NCI-H1436 (cell line): ENCODE measurements at places on chromosomes 3 and 15.

- no peak for DNase-seq
Observed at GRCh38 chr3:3027976-3028567, 82.1 kb downstream of the IL5RA start.

DNA sequence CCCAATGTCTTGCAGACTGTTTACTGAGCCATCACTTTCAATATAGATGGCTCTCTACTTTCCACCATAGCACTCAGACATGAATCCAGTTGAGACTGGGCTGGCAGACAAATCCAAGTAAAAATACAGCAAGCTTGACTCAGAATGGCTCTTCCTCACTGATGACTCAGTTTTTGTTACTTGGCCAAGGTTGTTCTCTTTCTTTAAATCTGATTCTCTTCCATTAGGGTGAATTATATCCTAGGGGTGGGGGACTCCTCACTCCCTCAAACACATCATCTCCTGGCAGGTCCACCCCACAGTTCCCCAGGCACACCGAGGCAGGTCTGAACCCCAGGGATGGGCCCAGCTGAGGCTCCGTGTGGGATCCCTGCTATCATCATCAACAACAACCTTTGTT lies 157.9 kb downstream of the MEX3B start:
- no peak for DNase-seq

GRCh38 chr3:98056035-98056434 lies 20.9 kb upstream of the GABRR3 start:
- DNase-seq: no peak

DNA sequence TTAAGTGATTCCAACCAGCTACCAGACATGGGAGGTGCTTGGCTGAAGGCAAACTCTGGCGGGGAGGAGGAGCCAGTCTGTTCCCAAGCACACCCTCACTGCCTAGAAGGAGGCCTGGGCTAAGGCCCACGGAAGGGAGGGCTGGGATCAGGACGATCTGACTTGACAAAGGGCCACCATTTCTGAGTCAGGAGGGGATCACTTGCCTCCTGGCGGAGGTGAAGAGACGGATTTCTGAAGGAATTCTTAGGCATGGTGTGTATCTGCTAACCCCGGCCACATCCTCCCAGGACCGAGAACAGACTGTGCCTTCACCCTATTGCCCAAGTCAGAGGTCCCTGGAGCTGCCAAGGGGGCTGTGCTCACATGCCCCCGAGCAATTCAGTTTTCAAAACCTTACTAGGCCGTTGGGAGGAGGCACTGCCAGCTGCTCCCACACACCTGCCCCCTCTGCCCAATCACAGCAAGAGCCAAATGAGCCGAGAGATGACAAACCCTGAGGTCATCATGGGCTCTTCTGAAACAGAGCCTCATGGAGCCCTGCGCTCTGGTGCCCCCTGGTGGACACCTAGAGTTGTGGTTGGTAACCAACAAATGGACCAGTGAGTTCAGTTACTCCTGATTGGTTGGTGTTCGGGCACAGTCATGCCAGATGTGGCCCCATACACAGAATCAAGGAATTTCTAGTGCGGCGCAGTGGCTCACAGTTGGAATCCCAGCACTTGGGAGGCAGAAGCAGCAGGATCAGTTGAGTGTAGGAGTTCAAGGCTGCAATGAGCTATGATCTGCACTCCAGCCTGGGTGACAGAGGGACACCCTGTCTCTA lies 6.5 kb upstream of the TNK2 start:
- no peak for DNase-seq

DNA sequence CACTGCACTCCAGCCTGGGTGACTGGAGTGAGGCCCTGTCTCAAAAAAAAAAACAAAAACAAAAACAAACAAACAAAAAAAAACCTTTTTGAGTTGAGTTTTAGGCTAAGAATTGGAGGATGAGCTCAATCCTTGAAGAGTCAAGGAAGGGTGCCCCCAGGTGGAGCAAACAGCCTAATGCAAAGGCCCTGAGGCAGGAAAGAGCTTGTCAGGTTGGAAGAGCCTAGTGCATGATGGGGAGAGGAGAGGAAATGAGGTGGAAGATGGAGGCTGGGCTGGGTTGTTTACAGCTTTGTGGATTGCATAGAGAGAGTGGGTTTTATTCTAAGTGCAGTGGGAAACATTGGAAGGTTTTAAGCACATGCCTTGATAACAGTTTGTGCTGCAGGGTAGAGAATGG lies 2.1 kb upstream of the SNX22 start:
- DNase-seq: peak; percentile 5

DNA sequence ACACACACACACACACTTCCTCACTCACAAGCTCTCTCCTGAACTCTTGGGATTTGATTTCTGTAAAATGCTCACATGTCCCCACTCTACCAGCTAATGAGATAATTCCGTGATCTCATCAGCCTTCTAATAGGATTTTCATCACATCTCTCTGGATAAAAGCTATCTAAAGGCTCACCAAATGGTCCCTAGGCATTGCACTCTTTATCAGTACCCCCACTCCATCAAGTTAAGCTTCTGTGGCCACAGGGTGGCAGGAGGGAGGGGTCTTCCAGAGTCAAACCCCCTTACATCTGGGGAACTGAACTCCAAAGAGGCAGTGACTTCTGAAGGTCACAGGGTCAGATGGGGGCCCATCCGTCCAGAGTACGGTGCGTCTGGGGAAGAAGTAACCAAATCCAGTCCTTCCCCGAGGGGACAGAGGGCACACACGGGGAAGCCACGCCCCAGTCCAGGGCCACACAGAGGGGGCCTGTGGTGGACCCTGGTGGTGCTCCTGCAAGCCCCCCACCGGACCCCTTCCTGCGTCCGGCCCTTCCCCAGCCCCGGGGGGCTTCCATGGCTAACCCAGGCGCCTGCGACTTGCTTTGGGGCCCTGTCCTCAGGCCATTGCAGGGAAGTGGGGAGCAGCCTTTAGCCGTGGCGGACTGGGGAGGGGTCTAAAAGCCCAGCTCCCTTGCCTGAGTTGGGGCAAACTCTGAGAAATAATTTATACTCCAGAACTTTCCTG lies 25.5 kb downstream of the CPN2 start:
- DNase-seq: no peak

DNA sequence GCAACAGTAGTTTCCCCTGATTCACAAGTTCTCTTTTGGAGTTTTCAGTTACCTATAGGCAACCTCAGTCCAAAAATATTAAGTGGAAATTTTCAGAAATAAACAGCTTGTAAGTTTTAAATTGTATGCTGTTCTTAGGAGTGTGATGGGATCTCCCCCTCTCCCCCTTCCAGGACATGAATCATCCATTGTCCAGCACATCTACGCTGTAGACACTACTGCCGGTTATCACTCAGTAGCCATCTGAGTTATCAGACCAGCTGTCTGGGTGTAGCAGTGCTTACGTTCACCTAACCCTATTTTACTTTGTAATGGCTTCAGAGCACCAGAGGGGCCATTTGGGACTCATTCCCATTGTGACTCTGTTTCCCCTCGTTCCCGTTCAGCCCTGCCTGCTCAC lies 96.7 kb upstream of the PLXNA1 start:
- no peak for DNase-seq

GRCh38 chr3:186506191-186506739 lies 37.9 kb downstream of the CRYGS start:
- no peak for DNase-seq

- no peak for DNase-seq
Observed at GRCh38 chr15:73515527-73515926, 72.6 kb downstream of the REC114 start.

DNA sequence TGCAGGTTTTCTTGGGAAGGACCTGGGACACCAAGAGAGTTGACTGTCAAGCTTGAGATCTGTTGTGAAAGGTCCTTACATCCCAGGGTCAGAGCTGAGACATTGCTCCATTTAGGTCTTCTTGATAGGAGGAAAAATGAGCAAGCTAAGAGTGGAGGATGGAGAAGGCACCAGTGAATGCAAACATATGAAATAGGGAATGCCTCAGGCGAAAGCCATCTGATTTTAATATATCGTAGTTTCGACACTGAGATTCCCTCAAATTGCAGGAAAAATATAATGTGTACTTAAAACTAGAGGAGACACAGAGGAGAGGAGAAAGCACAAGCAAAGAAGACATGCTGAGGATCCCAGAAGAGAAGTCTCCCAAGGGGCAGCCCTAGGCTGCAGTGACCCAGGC lies 85.5 kb downstream of the TM4SF4 start:
- no peak for DNase-seq

- no peak for DNase-seq
Observed at GRCh38 chr15:51186181-51186705, 91.5 kb upstream of the TNFAIP8L3 start.

DNA sequence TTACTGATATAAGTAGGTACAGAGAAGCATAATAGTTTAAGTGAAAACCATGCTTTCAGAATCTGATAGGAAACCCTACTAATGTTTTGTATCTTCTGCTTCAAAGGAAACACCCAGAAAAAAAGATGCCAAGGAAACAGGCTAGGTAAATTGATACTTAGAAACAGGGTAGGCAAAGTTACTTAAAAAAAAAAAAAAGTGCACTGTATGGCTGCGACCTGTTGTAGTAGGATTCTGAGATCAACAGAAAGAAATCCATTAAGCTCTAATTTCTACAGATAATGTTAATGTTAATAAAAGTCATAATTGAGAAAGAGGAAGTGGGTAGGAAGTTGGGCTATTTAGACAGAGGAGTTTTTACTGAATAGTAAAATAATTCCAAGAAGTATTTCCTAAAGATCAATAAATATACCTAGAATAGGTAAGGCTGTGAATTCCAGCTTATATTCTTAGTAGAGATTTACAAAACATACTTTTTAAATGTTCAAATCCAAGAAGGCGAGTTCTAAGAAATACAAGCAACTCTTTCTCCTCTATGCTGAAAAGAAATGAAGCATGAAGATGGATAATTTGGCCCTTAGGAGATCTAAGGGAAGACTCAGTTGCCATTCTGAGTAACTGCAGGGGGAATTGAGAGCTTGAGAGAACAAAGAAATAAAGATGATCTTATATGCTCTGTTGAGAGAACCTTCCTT lies 24.1 kb upstream of the STT3B start:
- no peak for DNase-seq

DNA sequence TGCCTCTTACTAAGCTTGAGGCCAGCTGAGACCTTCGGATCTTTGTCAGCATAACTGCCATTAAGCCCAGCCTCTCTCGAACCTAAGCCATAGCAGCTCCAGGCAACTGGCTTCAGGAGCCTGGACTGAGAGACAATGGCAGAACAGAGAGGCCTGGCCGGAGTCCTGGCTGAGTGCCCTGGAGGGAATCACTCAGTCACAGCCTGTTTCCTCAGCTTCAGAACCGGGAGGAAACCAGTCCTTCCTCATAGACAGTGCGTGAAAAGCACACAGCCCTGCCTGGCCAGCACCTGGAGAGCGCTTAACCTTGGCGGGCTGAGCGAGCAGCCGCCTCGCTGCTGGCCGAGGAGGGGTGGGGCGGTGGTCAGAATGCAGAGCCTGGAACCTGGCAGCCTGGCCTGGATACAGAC lies 21.6 kb downstream of the RNU5B-1 start:
- DNase-seq: no peak

GRCh38 chr3:53238051-53238850 lies 17.6 kb downstream of the TKT start:
- DNase-seq: no peak

GRCh38 chr15:85497172-85497569 lies 116.8 kb downstream of the AKAP13 start:
- DNase-seq: no peak

DNA sequence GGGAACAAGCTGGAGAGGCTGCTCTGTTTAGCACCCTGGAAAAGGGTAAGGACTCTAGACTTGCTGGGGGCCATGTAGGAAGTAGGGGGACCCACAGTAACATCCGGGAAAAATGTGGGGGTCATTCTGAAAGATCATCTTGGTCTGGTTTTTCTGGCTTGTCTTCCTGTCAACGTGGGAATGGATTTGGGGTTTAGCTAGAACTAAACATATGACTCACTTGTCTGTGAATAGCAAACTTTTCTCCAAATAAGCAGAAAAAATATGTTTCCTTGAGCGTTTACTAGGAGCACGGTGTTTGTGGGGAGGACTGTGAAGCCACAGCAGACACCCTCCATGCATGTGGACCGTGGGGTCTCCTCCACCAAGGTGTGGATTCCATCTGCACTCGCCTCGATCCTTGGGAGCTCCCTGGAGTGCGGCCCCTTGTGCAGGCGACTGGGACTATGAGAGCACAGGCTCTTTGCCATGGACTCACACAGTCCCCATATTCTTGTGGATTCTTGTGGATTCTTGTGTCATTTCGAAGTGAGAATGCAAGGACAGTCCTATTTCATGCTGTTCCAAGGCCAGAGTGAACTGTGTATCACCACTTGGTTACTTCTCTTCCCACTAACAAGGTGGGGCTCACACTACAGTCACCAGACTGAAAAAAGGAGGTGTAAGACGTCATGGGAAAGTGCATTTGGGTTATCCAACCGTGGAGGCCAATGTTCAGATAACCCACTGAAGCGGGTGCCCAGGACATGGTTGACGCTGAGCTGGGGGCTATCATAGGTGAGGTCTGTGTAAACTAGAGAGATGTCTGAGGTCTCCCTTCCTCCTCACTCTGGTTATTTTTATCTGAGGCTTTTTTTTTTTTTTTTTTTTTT lies 25.5 kb downstream of the PGPEP1L start:
- DNase-seq: no peak

DNA sequence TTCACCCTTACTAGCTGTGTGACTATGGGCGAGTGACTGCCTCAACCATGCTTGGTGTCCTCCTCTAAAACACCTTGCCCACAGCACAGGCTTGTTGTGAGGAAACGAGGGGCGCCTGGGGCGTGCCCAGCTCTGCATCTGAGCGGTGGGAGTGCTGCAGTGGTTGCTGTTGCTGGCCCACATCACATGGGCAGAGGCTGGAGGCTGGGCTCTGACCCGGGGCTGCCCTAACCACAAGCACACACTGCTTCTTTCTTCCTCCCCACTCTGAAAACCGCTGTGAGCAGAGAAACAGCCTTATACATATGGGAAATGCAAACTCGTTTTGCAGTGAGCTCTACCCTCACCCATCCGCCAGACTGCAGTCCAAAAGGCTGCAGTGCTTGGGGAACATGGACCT lies 74.8 kb upstream of the RPL32 start:
- DNase-seq: no peak

GRCh38 chr3:99579246-99579645 lies 59.1 kb upstream of the COL8A1 start:
- no peak for DNase-seq

DNA sequence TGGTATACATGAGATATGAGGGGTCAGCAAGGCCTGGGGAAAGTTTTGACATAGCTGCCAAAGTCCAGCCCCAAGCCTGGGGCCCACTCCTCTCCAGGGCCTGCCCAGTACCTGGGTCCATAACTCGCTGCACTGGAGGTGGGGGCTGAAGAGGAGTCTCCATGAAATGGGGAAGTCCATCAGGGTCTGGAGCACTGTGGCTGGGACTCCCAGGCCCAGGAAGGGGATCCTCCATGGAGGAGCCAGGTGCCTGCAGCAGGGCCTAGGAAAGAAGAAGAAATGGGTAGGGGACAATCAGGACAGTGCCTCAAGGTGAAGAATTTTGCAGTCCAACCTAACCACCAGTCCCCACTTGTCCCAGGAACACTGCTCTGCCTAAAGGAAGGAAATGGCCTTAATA lies 8.2 kb downstream of the GORASP1 start:
- no peak for DNase-seq

GRCh38 chr3:29978036-29978435 lies 628.4 kb upstream of the TGFBR2 start:
- no peak for DNase-seq
